ENCODE measurements at places on chromosomes 2 and 18. TPM values are rescaled to one million over a fixed set of nuclear protein-coding genes. Genes with fewer than 3 reads are reported as not detected.

GRCh38 chr2:69011611-69012157 lies 1.3 kb upstream of the ANTXR1 start:
- DNase-seq: no peak

- DNase-seq: no peak
Measured at GRCh38 chr2:215693193-215693998, 257.5 kb upstream of the FN1 start.

- no peak for DNase-seq
Measured at GRCh38 chr2:19744456-19745199, 157.2 kb downstream of the TTC32 start.

- no peak for DNase-seq
Measured at GRCh38 chr2:26900831-26901321, 52.9 kb downstream of the DPYSL5 start.

DNA sequence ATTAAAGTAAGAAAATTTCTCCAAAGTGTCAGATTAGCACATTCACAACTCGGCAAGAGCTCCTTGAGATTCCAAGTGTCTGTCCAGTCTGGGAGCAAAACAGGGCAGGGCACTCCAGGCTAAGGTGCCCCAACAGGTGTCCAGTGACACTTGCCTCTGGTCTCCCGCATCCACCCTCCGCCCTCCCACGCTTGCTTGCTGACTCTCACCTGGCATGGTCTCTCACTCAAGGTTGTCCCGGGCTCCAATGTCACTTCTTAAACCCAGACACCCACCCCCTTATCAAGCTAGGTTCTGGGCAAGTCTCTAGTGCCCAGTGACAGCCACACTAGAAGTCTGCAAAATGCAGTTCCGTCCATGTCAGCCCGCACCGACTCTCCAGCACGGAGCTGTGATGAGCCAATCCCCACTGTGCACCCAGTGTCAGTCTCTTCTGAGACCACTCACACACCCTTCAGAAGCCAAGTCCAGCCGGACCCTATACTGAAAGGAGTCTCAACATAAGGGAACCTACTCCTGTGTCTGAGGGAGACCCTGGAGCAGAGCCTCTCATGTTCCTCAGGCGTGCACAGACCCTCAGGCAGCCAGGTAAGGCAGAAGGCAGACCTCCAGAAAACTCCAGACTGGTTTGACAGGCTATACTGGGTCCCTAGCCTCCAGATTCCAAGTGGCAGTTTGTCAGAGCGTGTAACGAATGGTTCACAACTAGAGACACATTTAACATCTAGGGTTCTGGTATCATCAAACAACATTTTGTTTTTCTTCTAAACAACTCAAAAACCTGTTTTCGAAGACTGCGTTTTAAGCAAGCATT lies 45.6 kb downstream of the HDLBP start:
- no peak for DNase-seq

GRCh38 chr2:69222953-69223658 lies 163.9 kb downstream of the GFPT1 start:
- DNase-seq: no peak

DNA sequence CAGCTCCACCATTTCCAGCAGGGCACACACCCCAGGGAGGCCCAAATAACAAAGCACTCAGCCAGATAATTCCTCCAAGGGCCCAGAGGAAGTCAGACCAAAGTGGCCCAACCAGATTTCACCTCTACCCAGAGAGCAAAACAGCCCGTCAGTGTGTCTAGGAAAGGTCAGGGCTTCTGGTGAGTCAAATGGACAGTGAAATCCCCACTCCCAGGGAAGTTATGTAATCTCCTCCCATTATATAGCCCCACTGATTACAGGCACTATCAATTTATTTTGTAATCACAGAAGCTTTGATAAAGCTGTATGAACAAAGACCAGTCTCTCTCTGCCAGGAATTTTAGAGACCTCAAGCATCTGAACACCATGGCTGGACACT lies 4.0 kb downstream of the B4GALT6 start:
- no peak for DNase-seq

DNA sequence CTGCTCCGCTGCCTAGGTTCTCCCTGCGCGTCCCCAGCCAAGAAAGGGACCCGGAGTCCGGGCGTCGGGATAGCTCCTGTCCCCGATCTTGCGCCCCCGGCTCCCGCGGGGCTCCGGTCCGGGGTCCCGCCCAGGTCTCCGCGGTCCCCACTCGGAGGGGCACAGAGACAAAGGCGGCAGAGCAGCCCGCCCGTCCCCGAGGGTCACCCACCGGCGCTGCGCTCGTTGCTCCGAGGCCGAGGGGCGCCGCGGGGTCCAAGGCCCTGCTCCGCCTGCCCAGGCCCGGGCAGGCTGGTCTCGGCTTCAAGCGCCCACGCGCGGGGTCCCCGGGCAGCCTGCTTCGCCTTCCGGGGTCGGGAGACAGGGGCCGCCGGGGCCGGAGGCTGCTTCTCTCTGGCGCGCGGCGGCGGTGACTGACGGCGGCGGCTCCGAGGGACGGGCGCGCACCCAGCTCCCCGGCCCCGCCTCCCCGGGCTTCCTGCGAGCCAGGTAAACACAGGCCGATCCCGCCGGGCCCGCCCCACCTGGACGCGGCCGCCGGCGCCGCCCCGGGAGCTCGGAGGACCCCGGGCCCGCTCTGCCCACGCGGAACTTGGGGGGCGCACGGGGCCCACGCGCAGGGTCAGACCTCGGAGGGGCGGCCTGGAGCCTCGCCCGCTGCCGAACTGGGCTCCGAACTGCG lies at the start of gene MBP:
Gene MBP (minus strand): TSS at position 415 of the 682 bp plus-strand sequence. CDS start 27,522 bp downstream, outside the sequence.
- no peak for DNase-seq

DNA sequence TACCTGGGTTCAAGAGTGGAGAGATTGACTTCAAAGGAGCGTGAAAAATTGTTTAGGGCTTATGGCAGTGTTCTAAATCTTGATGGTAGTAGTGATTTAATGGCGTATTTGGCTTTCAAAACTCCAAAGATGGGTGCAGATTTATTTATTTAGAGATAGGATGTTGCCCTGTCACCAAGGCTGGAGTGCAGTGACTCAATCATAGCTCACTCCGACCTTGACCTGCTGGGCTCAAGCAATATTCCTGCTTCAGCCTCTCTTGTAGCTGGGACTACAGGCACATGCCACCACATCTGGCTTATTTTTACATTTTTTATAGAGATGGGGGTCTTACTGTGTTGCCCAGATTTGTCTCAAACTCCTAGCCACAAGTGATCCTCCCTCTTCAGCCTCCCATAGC lies 52.5 kb downstream of the FAM117B start:
- no peak for DNase-seq

GRCh38 chr2:217972490-217972889 lies 30.3 kb downstream of the TNS1 start:
- no peak for DNase-seq

DNA sequence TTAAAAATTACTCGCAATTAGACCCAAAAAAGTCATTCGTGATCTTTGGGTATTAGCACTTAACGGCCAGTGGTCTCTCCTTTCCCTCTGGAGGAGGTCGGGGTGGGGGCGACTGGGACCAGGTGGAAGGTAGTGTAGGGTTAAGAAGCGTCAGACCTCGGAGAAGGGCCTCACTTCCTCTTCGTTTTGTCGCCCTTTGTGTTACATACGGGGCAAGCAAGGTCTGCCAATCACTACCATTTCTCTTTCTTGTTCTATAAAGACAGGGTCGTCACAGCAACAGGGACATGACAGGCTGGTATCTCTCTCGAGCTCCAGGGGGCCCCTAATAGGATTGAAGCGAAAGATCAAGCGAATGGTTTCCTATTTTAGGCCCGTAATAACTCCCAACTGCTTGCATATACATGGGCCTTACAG lies 136.6 kb downstream of the INSIG2 start:
- DNase-seq: no peak

DNA sequence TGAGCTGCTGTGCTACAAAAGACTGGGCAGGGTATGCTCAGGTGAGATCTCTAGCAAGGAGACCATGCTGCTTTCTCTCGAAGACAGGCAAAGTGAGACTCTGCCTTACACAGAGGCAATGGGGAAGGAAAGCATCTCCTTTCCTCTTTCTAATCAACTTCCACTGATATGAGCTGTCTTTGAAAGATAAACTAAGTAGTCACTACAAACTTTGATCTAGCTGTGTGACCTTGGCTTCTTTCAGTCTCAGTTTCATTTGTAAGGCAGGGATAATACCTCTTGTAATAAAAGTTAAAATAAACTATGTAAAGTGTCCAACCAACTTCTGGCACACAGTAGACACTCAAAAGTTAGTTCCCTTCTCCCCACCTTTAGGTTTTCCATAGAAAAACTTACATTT lies 7.5 kb downstream of the CCDC93 start:
- no peak for DNase-seq

GRCh38 chr2:105375001-105375561 lies 23.8 kb downstream of the FHL2 start:
- DNase-seq: no peak

DNA sequence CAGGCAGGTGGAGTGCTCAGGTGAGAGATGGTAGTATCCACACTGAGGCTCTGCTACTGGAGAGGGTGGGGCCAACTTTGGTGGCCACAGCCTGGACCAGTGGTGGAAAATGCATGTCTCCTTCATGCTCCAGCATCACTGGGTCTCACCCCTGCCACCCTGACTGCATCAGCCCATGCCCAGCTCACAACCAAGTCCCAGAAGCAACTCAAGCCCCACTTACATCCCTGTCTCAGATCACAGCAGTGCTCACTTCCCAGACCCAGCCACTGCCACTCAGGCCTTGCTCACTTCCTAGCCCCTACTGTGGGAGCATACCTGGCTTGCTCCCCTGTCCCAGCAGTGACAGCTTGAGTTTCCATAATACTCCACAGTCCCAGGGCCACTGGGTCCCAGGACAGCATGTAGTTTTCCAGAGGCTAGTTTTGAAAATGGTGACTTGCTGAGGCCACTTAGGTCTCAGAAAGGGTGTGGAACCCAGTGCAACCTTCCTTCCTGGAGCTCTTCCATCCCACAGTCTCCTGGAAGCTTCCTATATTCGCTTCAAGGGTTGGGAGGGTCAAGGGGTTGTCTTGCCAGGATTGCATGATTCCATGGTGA lies 58.8 kb downstream of the GPC1 start:
- DNase-seq: no peak

EPB41L3 gene
- total RNA-seq: 197 TPM

TRIM43 gene
- total RNA-seq: not detected

INO80C gene
- 35.5 TPM for total RNA-seq
